Kidney epithelial cell (primary cell): ENCODE measurements at places on chromosomes 5 and 9. TPM values are rescaled to one million over a fixed set of nuclear protein-coding genes. Genes with fewer than 3 reads are reported as not detected.

GRCh38 chr9:13569602-13570067, 290.1 kb upstream of the MPDZ start:
- no peak for DNase-seq

Gene AOPEP
- 17.4 and 28.2 TPM in 2 replicates for total RNA-seq

Gene MAMDC4
- total RNA-seq, result 3.7 and 6.4 TPM in 2 replicates

Gene SLC24A2
- under 0.01 TPM in 1 of 2 replicates, not detected in the other for total RNA-seq

DNA sequence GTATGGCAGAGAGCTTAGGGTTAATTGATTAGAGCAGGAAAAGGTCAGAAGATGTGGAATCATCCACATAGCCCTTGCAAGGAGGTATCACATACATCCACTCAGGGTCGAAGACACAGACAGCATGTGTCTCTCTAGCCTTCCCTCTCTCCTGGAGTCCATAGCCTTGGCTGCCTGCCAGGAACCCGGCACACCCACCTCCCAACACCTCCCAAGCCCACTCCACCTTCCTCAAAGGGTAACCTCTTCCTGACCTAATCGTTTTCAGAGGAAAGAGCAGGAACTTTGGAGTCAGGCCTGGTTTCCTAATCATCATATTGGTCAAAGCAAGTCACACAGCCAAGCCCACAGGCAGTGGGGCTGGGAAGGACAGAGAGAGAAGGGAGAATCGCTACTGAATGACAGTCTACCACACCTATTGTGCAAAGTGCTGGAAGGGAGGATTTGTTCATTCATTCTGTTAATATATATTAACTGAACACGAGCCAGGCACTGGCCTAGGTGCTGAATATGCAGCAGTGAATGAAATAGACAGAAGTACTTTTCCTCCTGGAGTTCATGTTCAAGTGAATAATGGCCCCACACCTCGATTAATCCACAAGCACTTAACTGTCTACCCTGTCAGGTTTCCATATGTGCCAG, 107.8 kb downstream of the KCNIP1 start:
- DNase-seq, result no peak
